ENCODE measurements at places on chromosomes 16 and 17. TPM values are rescaled to one million over a fixed set of nuclear protein-coding genes. Genes with fewer than 3 reads are reported as not detected.

The KRT32 gene
- not detected for total RNA-seq

The IRX5 gene
- 1.7 TPM for total RNA-seq

The ZNF768 gene
- 19.4 TPM for total RNA-seq

The CCL7 gene
- total RNA-seq, result 2.5 TPM

The HLF gene
- total RNA-seq, result under 0.01 TPM

The ELAC2 gene
- 47.1 TPM for total RNA-seq

The ACSM5 gene
- total RNA-seq, result 0.19 TPM

The UBALD1 gene
- total RNA-seq, result 3.5 TPM

The MT2A gene
- 238 TPM for total RNA-seq

The KRT9 gene
- not detected for total RNA-seq

The MYH1 gene
- total RNA-seq, result not detected

The TMEM238L gene
- total RNA-seq, result not detected

The SPATA22 gene
- not detected for total RNA-seq

The RNF157 gene
- under 0.01 TPM for total RNA-seq

The HAGHL gene
- 16.1 TPM for total RNA-seq

The CRYM gene
- 0.28 TPM for total RNA-seq

The KCTD19 gene
- not detected for total RNA-seq

The KRTAP16-1 gene
- not detected for total RNA-seq

The LUC7L gene
- 37.4 TPM for total RNA-seq

The CLTC gene
- total RNA-seq, result 451 TPM

The TMEM186 gene
- 5.6 TPM for total RNA-seq

The DNAI2 gene
- total RNA-seq, result not detected

The KRTAP3-1 gene
- total RNA-seq, result not detected

The CMTM2 gene
- not detected for total RNA-seq

The STH gene
- total RNA-seq, result not detected

The MT1H gene
- 0.77 TPM for total RNA-seq

The NXN gene
- 6.5 TPM for total RNA-seq

The MYO15B gene
- total RNA-seq, result 1.2 TPM

The CSF3 gene
- 1.3 TPM for total RNA-seq

The RGS9 gene
- 0.56 TPM for total RNA-seq

The SLC16A11 gene
- total RNA-seq, result not detected

The TNFRSF17 gene
- not detected for total RNA-seq

The TNFRSF12A gene
- 258 TPM for total RNA-seq

The ASIC2 gene
- not detected for total RNA-seq

The KRT28 gene
- not detected for total RNA-seq

The PRR11 gene
- 2.3 TPM for total RNA-seq

The SPOP gene
- 83.8 TPM for total RNA-seq

The STX1B gene
- total RNA-seq, result 0.19 TPM

The FBRS gene
- total RNA-seq, result 22.0 TPM

Data from regular cardiac myocyte (primary cell).